ENCODE measurements at places on chromosomes 6 and 20.

- no peak for DNase-seq
Observed at GRCh38 chr20:60883496-60883895, 368.6 kb upstream of the CDH4 start.

DNA sequence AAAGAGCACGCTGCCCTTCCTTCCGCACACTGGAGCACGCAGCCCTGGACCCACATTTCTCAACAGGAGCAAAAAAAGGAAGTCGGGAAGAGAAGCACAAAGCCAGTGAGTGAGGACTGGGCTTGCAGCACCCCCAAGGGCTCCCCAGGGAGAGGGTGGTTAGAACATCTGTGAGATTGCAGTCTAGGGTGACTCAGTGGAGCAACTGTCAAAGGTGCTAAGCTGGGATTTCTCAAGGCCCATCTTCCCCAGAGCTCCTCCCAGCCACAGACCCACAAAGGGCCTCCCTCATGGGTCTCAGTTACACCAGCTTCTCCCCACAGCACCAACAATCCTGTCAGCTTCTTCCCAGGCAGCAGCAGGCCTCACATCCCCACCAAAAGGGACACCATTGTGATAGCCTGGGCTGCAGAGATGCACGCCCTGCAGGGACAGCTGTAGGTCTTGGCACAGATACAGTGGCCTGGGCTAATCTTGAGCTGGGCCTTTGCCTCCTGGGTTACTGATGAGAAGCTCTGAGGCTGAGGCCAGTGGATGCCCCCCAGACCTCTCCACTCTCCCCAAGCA, 39.6 kb upstream of the CD93 start:
- peak; percentile 62 for DNase-seq

DNA sequence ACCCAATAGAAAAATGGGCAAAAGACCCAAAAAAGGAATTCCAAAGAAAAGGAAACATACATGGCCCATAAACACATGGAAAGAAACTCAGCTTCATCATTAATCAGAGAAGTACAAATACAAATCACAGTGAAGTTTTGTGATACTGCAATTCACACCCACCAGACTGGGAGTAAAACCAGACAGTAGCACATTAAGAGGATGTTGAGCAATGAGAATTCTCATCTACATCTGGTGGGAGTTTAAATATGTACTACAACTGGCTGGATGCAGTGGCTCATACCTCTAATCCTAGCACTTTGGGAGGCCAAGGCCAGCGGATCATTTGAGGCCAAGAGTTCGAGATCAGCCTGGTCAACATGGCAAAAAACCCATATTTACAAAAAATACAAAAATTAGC, 125.7 kb upstream of the PHACTR1 start:
- no peak for DNase-seq

DNA sequence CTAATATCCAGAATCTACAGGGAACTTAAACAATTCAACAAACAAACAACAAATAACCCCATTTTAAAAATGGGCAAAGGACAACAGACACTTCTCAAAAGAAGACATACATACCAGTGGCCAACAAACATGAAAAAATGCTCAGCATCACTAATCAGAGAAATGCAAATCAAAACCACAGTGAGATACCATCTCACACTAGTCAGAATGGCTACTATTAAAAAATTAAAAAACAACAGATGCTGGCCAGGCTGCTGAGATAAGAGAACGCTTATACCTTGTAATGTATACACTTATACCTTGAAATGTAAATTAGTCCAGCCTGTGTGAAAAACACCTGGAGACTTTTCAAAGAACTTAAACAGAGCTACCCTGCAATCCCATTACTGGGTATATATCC, 166.8 kb downstream of the IBTK start:
- DNase-seq, result no peak

DNA sequence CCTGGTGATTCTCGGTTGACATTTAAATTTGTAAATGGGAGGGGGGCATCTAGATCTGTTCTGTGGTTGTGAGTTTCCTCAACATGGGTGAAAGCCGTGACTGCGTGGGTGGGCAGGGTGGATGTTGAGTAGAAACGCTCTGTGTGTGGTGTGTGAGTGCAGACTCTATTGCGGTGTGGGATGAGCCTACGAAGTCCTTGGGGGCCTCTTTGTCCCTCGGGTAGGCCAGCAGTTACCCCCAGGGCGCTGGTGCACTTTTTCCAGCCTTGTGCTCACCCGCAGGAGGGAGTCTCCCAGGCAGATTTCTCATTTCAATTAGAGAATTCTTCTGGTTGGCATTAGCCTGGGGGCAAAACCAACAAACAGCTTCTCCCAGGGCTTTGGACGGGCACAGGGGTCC, 10.6 kb downstream of the TOX2 start:
- no peak for DNase-seq

DNA sequence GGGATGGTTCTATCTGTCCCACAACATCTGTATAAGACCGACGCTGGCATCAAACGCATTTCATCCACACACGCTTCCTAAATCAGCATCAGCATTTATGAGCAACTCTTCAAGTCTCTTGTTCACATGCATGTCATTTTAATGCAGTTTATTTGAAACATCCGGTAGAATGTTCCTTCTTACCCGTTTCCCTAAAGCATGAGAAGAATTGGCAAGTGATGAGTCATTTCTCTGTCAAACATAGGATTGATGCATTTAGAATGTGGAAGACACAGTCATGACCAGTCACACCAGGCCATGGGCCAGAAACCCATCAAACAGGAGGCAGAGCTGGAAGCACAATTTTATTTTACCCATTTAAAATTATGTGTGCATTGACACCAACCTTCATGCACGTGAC, 122.8 kb downstream of the UST start:
- DNase-seq, result no peak

- no peak for DNase-seq
Observed at GRCh38 chr20:63507083-63507743, 8.3 kb upstream of the EEF1A2 start.

DNA sequence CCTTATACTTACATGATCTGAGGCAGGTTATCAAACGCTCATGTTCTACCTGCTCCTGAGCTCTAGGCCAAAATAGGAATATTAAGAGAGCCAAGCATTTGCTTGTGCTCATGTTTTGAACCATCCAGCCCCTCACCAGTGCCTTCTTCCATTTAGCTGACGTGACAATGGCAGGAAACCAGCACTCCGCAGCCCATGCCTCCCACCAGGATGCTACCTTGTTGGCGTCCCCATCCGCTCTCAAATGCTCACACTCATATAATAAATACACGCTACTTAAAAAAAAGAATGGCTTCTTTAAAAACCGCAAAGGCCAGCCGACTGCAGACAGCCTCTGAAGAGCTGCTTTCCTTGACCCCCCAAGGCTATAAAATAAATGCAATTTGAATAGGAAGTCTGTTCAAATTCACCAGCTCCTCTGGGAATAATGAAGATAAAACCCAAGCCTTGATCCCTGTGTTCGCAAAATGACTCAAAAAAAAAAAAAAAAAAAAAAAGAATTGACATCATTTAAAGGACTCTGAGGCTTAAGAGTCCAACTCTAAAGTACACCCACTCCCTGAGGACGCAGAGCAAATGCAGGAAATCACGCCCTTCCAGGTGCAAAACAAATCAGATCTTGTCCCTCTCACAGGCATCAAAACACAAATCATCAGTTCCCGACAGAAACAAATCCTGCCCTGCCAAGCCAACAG, 29.0 kb downstream of the RNASET2 start:
- no peak for DNase-seq

GRCh38 chr20:5835871-5836270, 85.7 kb downstream of the SHLD1 start:
- no peak for DNase-seq

DNA sequence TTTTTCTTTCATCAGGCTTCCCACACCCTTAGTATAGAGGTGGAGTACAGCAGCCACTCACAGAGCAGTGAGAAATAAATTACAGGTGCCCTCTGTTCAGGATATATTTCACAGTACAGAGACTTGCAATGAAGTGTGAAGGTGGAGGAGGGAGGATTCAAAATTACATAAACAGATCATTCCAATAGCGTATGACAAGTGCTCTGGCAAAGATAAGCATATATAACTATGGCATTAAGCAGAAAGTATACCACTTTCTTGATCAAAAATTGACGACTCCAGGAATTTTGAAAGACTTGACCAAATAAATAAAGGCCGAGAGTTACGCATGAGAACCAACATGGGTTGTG, 108.7 kb downstream of the GPX5 start:
- DNase-seq, result no peak

DNA sequence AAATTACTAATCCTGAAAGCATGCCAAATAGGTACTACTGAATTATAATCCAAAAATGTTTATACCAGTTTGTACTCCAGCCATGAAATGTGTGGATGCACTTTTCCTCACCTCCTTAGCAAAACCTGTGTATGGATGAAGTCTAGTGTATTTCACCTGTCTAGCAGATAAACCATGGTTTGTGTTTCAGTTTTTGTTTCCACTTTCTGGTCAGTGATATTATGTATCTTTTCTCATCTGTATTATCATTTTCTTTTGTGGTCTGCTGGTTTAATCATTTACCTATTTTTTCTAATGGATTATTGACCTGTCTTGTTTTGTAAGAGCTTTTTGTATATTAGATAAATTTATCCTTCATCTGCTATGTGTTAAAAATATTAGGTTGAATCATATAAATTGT, 41.0 kb upstream of the TMEM217 start:
- no peak for DNase-seq

- DNase-seq, result no peak
Observed at GRCh38 chr6:27154696-27155095, 92.8 kb upstream of the PRSS16 start.

- DNase-seq, result no peak
Observed at GRCh38 chr6:5045416-5045815, 39.7 kb upstream of the PPP1R3G start.

GRCh38 chr20:62048346-62048761, 17.3 kb downstream of the TAF4 start:
- DNase-seq, result no peak

DNA sequence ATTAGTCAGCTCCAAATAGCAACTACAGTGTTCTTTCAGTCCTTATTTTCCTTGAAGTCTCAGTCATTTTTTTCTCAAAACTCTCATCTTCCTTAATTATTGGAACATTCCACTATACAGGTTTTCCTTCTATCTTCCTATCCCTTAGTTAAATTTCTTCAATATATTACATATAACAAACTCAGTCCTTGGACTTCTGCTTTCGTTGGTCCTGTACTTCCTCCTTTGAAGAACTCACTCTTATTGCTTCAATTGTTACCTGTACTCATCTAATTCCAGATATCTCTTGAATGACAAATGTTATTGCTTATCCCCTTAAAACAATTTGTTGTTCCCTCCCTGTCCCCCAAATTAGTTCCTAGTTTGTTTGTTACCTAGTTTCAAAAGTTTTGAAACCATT, 67.7 kb upstream of the NOTCH4 start:
- no peak for DNase-seq

- no peak for DNase-seq
Observed at GRCh38 chr6:54525731-54526130, 217.5 kb downstream of the TINAG start.

DNA sequence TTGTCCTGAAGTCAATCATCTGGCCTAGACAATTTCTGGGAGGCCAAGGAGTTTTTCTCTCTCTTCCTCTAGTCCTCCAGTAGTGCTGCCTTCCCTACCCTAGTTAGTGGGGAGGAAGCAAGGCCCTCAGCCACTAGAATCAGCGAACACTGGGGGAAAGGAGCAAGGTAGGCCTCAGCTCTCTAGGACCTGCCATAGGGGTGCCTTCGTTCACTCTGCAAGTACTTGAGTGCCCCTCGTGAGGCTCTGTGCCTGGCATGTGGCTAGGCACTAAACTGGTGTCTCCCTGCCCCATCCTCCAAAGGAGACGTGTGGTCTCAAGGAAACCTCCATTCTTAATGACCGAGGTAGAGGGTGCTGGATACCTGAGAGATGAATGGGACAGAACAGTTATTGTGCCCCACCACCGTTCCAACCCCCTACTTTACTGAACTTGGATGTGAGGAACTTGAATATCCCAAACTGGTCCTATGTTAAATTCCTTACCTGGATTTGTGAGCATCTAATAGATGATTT, 1.1 kb downstream of the DEF6 start:
- DNase-seq, result no peak

Measured in posterior cingulate gyrus (tissue), 11 donors.